ENCODE measurements at places on chromosomes 4 and X.

GRCh38 chrX:23616361-23616760 is 50.9 kb upstream of the PRDX4 start:
- DNase-seq = peak; percentile 23

DNA sequence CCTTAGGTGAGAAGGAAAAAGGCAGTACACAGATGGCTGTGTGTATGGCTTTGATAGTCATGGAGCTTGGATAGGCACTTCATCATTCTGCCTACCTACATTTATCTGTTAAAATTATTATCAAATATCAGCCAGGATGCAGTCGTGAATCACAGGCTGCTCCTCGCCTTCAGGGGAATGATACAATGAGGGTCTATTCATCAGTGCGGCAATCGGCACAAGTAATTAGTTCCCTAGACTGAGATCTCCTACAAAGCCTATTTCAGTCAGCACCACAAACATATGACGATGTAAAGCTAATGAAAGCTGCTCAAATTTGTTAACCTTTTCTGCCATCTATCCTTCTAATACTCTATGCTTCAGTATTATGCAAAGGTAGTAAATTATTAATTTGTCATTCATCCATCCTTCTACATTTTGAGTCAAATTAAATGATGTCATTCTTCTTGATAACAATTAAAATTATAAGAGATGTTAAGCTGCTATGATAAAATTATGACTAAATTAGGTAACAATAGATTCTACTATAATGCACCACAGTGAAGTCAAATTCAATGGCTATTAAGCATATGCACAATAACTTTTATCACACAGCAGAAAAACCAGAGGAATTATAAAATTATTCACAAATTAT is 19.0 kb downstream of the MAB21L2 start:
- no peak for DNase-seq

DNA sequence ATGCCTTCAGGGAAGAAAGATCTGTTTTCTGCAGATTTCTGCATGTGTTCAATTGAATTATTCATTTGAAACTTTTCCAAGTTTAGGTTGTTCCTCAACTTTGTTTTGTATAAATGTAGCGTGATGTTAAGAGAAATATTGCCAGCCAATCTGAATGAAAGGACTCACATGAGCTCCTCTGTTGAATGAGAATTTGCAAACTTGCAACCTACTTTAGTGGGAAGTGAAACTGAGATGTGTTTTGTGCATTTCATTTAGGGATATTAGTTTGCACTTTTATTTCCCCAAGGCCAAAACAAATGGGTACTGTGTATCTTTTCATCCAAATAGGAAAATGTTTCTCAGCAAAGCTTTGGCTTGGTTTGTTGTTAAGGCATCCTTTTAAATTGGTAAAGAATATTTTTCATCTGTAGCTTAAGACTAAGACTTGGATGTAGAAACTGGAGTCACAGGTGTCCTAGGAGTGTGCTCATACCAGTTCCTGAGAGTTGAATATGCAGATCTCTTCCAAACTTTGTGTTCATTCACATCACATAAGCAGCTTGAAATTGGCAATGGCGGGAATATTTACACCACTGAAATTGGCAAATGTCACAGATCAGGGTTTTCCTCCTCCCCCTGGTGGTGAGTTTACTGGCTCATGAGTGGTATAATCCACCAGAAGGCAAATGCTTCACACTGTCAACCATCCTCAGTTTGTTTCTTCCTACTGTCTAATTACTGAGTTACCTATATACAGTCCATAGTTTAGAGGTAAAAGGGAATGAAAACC is 193.6 kb upstream of the BANK1 start:
- DNase-seq = peak; percentile 1

- DNase-seq = no peak
Observed at GRCh38 chr4:155688860-155689259, 22.2 kb downstream of the GUCY1A1 start.

- DNase-seq = peak; percentile 77
Observed at GRCh38 chrX:29071525-29072320, 484.5 kb downstream of the IL1RAPL1 start.

DNA sequence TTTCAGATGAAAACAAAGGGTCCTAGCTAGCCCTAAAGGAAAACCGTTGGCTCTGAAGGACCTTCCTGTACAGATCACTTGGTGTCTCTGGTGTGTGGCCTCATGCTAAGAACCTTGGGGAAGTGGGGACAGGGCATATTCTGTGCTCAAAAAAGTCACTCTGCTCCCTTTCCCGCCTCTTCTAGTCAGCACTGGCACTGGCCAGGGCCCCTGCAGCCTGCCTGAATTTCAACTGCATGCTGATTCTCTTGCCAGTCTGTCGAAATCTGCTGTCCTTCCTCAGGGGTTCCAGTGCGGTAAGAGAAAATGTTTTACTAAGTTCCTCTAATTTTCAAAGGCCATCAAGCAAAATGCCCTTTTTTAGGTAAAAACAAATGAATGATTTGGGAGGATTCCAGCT is 3.4 kb downstream of the CYBB start:
- no peak for DNase-seq

All from fibroblast of skin of back (primary cell).